Breast epithelium (tissue), 4 donors: ENCODE measurements at places on chromosomes 2 and 18. TPM values are rescaled to one million over a fixed set of nuclear protein-coding genes. Genes with fewer than 3 reads are reported as not detected.

GRCh38 chr2:190911813-190912212 is 31.2 kb downstream of the GLS start:
- H3K4me3 ChIP-seq: no peak overlapping the region
- H3K27me3 ChIP-seq: no peaks in the 10 kb centered on the region
- H3K36me3 ChIP-seq: peaks cover 3% of the 10 kb centered on the region
- no peak for DNase-seq
- no peaks in the 10 kb centered on the region for H3K4me1 ChIP-seq

DNA sequence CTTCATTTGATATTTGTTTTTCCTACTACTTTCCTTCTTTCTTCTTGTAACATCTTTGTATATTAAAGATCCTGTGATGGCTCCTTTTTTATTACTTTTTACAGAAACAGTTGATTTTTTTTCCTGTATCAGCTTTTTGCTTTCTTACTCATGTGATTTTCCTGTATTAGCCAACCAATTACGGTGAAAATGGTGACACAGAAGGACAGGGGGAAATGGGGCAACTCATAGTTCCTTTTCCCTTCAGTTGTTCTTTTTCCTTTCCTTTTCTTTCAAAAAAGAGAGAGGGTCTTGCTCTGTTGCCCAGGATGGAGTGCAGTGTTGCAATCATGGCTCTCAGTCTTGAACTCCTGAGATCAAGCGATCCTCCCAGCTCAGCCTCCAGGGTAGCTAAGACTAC is 117.8 kb downstream of the ATL2 start:
- no peaks in the 10 kb centered on the region for H3K36me3 ChIP-seq
- H3K27me3 ChIP-seq: no peaks in the 10 kb centered on the region
- no peaks in the 10 kb centered on the region for H3K4me1 ChIP-seq

The SULT1C4 gene
- 1.4 TPM for total RNA-seq

The ANAPC1 gene
- 49.5 TPM for total RNA-seq
